Fibroblast of skin of right quadriceps (primary cell): ENCODE measurements at places on chromosomes 2 and 18.

- DNase-seq, result no peak
Measured at GRCh38 chr2:49177194-49177593, 22.9 kb upstream of the FSHR start.

DNA sequence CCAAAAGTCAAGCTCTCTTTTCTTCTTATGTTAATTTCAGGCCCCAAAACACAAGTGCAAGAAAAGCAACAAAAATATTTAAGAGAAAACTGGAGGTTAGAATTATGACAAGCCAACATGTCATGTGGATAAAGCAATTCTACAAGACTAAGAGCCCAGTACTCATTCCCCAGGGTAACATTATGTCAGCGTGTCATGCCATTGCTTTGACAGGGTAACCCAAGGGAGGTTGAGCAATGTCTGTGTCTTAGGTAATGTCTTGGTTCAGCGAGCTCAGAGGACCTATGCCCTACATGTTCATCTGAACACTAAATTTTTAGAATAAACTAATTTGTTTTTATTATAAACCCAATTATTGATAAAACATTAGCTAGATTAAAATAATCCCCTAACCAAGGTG lies 173.2 kb upstream of the ZNF804A start:
- DNase-seq, result no peak

DNA sequence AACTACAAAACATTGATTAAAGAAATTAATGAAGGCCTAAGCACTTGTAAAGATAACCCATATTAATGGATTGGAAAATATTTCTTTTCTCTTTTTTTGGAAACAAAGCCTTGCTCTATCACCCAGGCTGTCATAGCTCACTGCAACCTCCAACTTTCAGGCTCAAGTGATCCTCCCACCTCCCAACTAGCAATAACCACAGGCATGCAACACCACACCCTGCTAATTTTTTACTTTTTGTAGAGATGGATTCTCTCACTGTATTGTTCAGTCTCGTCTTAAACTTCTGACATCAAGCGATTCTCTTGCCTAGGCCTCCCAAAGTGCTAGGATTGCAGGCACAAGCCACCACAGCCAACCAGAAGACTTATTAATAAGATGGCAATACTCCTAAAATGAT lies 73.4 kb upstream of the NDUFV2 start:
- peak; percentile 17 for DNase-seq

- DNase-seq, result no peak
Measured at GRCh38 chr18:9217743-9218451, 81.3 kb downstream of the ANKRD12 start.

DNA sequence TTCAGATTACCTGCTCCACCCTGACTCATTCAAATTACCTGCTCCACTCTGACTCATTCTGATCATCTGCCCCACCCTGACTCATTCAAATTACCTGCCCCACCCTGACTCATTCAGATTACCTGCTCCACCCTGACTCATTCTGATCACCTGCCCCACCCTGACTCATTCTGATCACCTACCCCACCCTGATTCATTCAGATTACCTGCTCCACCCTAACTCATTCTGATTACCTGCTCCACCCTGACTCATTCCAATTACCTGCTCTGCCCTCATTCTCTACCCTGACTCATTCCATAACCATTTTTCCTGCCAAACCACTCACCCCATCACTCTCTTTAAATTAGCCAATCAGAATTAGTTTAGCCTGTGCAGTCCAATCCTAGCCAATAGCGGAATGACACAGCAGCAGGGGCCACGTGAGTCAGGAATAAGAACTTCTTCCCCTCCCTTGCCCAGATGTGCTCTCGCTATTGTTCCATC lies 26.2 kb downstream of the CFAP53 start:
- peak; percentile 2 for DNase-seq

GRCh38 chr2:238644095-238645081 lies 203.5 kb upstream of the TWIST2 start:
- DNase-seq, result peak; percentile 89

DNA sequence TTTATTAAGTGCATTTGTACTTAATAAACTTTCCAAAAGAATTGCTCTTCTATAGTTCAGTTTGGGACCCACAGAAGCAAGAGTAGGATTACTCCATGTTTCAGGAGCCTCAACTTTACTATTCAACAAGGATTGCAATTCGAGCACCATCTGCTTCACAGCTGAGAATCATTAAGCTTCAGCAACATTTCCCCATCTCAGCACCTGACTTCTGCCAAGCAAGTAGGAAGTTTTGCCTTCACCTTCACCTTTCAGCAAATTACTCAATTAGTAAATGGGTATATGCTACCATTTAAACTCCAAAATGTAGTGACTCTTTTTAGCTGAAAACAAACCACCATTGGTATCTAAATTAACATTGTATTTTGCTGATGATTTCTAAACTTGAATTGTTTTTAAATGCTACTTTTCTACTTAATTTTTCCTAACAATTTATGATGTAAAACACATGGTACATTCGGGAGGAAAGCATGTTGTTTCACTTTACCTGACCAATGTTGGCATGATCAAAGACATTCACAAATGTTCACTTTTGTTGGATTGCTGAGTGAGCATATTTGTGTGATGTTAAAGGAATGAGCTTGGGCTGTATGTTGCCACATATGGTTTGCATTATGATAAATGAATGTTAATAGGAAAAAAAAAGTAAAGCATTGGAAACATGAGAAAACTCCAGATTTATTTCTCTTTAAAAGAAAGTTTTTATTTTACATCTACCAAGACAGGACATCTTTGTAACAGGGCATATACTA lies 159.2 kb downstream of the GULP1 start:
- DNase-seq, result peak; percentile 72

DNA sequence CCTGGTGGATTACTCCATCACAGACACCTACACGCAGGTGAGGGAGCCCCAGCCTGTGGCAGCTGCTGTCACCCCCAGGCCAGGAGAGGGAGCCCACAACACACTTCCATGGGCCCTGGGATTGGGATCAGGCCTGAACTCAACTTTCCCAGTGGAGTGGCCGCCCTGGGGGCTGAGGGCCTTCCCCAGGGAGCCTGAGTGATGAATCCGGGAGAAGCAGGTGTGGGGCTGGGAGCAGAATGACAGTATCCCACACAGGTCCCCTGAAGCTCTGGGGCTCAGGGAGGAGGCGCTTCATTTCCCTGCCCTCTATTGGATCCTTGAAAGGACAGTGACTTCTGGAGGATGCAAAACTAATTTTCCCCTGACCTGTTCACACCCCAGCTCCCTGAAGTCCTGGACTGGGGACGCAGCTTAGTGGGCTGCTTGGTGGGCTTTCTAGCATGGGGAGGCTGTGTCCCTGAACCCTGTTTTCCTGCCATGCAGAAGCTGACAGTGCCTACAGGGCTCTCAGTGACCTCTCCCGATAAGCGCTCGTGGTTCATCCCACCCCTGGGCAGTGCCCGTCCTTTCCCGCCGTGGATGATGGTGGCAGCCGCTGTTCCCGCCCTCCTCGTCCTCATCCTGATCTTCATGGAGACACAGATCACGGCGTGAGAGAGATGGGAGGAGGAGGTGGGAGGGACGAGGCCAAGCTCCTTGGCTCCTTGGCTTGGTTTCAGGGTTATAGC lies 11.0 kb downstream of the SLC4A3 start:
- DNase-seq, result no peak

- no peak for DNase-seq
Measured at GRCh38 chr2:6080932-6081753, 389.0 kb downstream of the SOX11 start.

- DNase-seq, result no peak
Measured at GRCh38 chr2:101344137-101344536, 35.6 kb upstream of the RNF149 start.

GRCh38 chr2:152710713-152711112 lies 6.5 kb downstream of the PRPF40A start:
- peak; percentile 5 for DNase-seq

DNA sequence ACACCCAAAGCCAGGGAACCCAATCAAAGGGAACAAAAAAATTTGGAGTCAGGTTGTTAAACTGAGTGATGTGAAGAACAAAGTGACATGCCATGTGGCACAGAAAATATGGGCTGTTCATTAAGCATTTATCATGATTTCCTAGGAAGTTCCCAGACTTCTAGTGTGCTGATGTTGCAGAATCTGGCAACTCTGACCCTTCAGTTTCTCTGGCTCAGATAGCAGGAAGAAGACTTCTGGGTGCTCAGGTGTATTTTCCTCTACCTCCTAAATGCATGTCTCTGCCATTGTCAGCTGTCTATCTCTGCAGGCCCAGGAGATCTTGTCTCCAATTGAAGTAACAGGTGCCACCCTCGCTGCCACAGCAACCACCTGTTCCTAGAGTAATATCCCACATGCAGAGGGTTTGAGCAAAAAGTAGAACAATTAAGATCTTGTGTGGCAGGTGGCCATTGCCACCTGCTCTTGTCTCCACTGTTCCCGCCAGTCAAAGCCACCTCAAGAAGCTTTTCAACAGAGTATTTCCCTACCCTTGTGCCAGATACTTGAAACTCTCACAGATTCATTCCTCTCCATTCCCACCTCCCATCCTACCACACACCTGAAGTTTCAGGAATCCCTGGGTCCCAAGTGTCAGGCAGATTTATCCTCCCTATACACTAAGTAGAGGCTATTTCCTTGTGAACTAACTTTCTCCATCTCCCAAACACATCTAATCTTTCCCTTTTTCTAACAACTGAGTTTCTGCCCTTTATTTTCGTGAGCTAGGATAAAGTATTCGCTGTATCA lies 533.7 kb upstream of the CHAC2 start:
- no peak for DNase-seq

DNA sequence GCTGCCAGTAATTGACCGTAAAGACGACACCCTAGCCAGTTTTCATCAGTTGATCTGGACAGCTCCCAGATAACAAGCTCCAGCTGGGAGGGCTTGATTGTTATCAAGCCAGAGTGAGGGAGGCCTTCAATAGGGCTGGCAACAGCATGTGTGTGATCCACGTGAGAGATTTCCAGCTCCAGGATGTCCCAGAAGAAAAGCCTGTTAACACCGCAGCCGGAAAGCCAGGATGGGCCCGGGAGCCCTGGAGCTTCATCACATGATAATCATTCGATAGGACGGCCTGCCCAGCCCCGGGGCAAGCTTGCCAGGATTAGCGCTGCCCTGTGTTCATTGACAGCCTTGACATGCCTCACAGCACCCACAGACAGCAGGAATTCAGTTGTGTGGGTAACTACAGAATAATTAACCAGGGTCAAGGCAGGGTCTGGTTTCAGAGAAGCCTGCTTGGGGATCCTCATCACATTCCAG lies 182.5 kb downstream of the C1D start:
- peak; percentile 57 for DNase-seq

- peak; percentile 50 for DNase-seq
Measured at GRCh38 chr18:59898609-59899297, 1.0 kb upstream of the PMAIP1 start.

- DNase-seq, result no peak
Measured at GRCh38 chr2:10738192-10738591, 16.8 kb downstream of the ATP6V1C2 start.

DNA sequence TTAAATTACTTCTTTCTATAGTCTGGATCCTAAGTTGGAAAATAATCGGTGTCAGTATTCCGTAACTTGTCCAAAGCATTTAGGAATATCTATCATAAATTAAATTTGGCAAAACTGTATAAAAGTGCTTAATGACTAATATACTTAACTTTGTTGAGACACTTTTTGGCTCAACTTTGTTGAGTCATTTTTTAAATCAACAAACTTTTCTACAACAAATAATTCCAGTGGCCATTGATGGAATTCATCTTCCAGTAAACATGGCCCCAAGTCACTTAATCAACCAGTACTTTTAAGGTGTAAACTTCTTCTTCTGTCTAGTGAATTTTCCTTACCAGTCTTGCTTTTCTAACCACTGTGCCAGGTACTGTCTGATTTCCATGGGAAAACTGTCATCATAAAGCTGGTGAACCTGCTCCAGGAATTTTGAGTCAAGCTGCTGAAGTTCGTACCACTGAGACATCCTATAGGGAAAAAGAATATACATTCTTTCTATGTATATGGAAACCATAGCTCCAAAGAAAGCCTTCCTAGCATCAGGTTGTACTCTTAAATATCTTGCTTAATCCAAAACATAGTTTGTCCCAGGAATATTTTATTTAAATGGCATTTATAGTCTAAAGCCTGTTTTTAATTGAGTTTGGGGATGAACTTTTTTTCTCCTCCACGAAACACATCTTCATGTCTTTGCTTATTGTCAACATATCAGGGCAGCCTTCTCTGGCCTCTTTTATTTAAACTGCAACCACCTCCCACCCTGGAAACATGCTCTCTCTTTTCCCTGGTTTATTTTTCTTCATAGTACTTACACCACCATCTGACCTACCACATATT lies 4.2 kb downstream of the STAT1 start:
- peak; percentile 23 for DNase-seq

DNA sequence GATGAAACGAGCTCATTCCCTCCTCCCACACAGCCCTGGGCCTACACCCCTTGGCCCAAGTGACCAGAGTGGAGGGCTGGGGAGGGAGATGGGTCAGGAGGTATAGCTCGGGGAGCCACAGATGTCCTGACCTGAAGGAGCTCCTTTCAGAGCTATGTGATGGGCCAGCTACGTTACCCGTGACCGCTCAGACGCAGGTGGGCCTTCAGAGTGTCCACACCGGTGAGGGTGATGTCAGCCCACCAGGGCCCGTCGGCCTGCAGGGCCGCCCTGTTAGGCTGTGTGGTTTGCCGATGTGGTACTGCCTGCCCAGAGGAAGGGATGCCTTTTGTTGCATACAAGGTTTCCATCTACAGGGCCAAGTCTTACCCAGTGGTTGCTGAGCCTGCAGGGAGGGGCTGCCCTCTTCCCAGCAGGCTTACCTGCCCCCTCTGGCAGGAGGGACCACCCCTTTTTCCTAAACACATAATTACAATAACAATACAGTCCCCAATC lies 41.8 kb upstream of the FOSL2 start:
- DNase-seq, result no peak

DNA sequence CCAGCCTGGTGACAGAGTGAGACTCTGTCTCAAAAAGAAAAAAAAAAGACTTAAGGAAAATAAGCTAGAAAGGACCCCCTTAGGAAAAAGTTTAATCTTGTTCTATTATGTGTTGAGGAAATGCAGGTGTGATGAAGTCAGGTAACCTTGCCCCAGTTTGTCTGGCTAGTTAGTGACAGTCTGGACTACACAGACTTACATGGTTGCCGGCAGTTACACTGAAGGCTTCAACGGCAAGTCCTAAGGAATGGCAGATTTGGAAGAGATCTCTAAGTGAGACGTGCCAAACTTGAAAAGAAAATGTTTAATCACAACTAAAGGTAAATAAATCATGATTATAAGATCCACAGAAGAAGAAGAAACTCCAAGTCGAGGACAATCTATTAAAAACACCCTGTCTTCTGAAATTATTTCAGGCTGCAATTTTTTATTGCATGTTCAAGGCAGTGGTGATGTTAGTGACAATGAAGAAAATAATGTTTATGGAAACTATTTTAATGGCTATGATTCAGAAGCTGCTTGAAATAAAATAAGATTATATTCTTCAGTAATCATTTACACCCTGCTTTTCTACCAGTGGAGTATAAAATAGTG lies 84.2 kb downstream of the TTC27 start:
- DNase-seq, result peak; percentile 60
